ENCODE measurements at places on chromosomes 1 and 21.

- no peak for DNase-seq
Observed at GRCh38 chr1:2816786-2817185, 15.3 kb upstream of the TTC34 start.

- peak; percentile 63 for DNase-seq
Observed at GRCh38 chr1:26275580-26276431, 4.1 kb upstream of the SH3BGRL3 start.

DNA sequence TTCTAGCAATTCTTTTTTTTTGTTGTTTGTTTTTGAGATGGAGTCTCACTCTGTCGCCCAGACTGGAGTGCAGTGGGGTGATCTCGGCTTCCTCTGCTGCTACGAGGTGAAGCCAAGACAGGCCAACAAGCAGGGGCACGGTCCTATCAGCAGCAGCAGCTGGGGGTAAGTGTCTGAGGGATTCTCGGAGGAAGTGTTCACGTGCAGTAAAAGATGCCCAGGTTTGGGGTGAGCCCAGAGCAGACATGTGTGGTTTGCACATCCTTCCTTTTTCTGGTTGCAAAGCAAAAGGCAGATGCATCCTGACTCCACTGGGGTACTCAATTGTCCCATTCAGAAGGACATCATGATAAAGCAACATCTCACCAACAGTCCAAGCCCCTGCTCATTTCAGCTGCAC lies 27.7 kb downstream of the PIGP start:
- DNase-seq = no peak

DNA sequence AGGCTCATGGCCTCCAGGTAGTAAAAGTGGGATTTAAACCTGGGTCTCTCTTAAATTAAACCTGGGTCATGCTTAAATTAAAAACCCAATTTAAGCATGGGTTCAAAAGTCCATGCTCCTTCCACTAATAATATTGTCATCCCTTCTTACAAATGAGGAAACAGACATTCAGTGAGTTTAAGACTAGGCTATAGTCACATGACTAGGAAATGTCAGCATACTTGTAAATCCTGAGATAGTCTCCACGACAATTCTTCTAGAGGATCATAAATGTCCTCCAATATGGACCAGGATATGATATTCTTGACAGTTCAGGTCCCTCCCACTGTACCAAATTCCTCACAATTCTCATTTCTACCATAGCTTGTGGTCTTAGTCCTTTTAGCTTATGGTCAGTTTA lies 10.5 kb upstream of the IGFN1 start:
- DNase-seq = no peak

DNA sequence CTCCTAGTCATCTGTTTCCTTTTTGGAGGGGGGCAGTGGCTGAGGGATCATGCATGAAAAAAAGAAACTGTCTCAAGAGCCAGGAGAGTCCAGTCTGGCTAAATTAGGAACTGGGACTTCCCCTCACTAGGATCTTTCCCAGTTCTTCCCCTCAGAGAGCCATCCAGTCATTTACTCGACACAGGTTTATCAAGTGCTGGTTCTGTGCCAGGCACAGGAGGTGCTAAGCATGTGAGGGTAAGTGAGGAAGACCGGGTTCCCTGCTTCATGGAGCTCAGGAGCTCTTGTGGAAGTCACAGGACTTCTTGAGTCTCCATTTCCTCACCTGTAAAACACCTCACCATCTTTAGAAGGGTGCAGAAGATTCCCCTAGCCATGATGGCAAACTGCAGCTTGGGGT lies 8.6 kb upstream of the NUAK2 start:
- no peak for DNase-seq

All from stimulated activated CD4-positive, alpha-beta T cell treated with anti-CD3 and anti-CD28 coated beads, Interleukin-1b, Interleukin-23, amount 100 ng/mL, for 4 hours (primary cell).